ENCODE measurements at places on chromosomes 5 and 9. TPM values are rescaled to one million over a fixed set of nuclear protein-coding genes. Genes with fewer than 3 reads are reported as not detected.

GRCh38 chr5:123438244-123438643 lies 15.0 kb upstream of the CEP120 start:
- H3K4me3 ChIP-seq = no peak overlapping the region
- H3K27me3 ChIP-seq = no peaks in the 10 kb centered on the region
- H3K36me3 ChIP-seq = no peaks in the 10 kb centered on the region
- H3K27ac ChIP-seq = no peak overlapping the region

DNA sequence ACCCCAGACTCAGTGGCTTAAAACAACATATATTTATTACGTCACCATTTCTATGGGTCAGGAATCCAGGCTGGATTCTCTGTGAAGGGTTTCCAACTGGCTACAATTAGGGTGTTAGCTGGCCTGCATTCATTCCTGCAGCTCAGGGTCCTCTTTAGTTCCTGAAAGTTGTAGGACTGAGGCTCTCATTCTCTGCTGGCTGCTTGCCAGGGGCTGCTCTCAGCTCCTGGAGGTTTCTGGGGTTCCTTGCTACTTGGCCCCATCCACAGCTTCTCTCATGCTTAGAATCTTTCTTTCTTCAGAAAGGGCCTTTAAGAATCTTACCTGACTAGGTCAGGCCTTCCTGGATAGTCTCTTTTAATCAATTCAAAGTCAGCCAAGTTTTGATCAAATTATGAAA lies 424.6 kb downstream of the GADD45G start:
- no peak overlapping the region for H3K27ac ChIP-seq
- H3K36me3 ChIP-seq = no peaks in the 10 kb centered on the region
- peaks cover 39% of the 10 kb centered on the region for H3K4me1 ChIP-seq
- no peak for DNase-seq
- no peak overlapping the region for H3K4me3 ChIP-seq

- no peaks in the 10 kb centered on the region for H3K27me3 ChIP-seq
- H3K27ac ChIP-seq = peak overlapping the region; percentile 98
- H3K36me3 ChIP-seq = peaks cover 48% of the 10 kb centered on the region
- peak overlapping the region; percentile 91 for H3K4me3 ChIP-seq
- peaks cover 6% of the 10 kb centered on the region for H3K4me1 ChIP-seq
- DNase-seq = no peak
These were observed 1.1 kb downstream of the HSPA9 start for GRCh38 chr5:138573949-138574670.

DNA sequence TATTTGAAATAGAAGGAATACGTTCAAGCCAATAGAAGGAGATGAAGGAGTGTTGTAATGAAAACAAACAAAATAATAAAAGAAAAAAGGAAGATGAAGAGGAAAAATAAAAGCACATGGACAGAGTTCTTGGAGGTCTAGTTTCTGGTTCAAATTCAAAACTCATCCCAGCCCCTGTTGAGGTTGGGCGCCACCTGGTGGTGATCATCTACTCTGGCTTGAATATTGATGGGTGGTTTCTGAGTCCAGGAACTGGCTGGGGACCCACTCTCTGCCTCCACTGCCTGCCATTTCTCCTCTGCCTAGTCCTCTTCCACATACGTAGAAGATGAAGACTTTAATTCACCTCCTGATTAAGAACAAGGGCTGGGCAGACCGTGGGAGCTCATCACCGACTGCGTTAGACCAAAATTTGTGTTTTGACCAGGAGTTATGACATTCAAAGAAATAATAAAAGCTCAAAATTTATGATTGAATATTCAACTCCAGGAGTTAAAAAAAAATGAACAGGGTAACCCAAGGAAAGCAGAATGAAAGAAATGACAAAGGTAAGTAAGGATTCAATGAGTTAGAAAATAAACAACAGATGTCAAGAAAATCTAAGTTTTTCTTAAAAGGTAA lies 99.0 kb upstream of the SLC1A3 start:
- no peak overlapping the region for H3K27ac ChIP-seq
- H3K4me1 ChIP-seq = 0 out of 2 replicates have a peak, but pooled peaks cover 12% of the 10 kb centered on the region
- H3K36me3 ChIP-seq = no peaks in the 10 kb centered on the region

Gene GKAP1
- polyA plus RNA-seq = 15.4 TPM

- no peak overlapping the region for H3K4me3 ChIP-seq
- H3K36me3 ChIP-seq = no peaks in the 10 kb centered on the region
- DNase-seq = no peak
- H3K4me1 ChIP-seq = peaks cover 24% of the 10 kb centered on the region
These were observed 15.2 kb downstream of the FBXL7 start for GRCh38 chr5:15515229-15515628.

DNA sequence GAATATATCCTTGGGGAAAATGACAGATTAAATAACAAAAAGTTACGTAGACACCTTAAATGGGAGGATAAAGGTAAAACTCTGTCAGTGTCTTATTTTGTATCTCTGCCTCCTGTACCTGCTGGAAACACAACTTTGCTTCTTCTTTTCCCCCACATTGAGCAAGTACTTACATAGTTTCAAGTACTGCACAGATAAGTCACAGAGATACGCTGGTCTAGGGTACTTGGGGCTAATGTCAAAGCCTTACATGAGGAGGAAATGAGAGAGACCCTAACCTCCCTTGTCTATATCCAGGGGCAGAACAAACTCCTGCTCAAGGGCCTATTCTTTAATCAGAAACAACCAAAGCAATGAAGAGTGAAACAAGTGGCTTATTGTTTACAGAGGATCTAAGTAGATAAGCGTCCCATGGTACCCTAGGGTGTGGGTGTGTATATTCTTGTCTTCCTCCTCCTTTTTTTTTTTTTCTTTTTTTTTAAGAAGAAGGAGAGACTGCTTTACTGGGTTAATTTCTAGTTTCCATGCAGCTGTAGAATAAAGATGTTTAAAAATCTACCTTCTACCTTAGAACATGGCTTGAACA lies 43.1 kb downstream of the ELL2 start:
- no peak for DNase-seq
- peaks cover 9% of the 10 kb centered on the region for H3K4me1 ChIP-seq
- no peaks in the 10 kb centered on the region for H3K27me3 ChIP-seq

Gene TEK
- 1.9 TPM for polyA plus RNA-seq
